ENCODE measurements at places on chromosomes 7 and 10. TPM values are rescaled to one million over a fixed set of nuclear protein-coding genes. Genes with fewer than 3 reads are reported as not detected.

GRCh38 chr7:46386428-46387399, 465.6 kb upstream of the IGFBP3 start:
- ATAC-seq: no peak

GRCh38 chr7:100585511-100586265, at the start of gene LRCH4:
Gene LRCH4, minus strand, starts transcription at chr7:100586129. Its CDS starts 29 bp downstream, at chr7:100586100.
- no peak for ATAC-seq

- ATAC-seq: no peak
Observed at GRCh38 chr7:102081244-102081627, 205.4 kb upstream of the SH2B2 start.

UCMA gene
- not detected for total RNA-seq

DNA sequence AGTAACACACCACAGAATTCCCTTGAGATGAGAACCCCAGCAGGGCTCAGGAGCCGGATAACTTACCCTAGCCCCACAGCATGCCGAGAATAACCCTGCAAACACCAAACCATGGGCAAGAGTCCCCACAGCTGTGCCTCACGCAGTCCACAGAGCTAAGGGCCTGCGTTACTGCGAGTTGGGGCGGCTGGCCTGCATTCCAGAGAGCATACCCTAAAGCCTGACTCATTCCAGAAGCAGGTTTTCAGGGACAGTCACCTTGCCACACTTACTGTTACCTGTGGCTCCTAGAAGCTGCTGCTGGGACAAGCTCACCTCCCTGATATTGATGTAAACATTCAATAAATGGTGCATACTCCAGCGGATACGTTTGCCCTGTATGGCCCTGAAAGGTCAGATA, 18.6 kb downstream of the FGFR2 start:
- ATAC-seq: no peak
